ENCODE measurements at places on chromosomes 3 and 15.
A peak's percentile ranks its signal among the peaks of the same experiment; 100 is the strongest.

DNA sequence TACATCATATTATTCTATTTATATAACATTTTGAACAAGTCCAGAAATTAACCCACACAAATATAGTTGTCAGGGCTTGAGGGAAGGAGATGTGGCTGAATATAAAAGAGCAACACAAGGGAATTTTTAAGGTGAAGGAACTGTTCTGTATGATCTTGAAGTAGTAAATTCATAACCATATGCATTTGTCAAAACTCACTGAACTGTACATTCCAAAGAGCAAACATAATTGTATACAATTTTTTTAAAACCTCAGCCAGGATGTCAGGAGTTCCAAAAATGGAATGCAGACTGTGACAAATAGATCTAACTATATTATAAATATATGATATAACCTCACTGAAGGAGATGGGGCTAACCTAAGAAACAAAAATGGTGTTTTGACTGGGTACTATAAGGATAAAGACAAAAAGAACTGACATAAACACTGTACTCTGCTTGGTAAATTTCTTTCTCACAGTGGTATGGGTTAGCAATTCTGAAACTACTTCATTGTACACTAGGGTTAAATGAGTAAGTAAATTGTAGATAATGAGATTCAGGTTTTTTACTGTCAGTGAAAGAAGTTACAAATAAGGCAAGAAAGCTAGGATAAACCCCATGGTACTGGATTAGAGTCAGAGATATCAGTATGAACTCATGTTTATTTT is 14.4 kb downstream of the GOLGB1 start:
- no peak for DNase-seq

- no peak for DNase-seq
Observed at GRCh38 chr15:70078578-70079417, 18.9 kb downstream of the TLE3 start.

- DNase-seq: no peak
Observed at GRCh38 chr3:124791142-124791541, 60.9 kb downstream of the UMPS start.

DNA sequence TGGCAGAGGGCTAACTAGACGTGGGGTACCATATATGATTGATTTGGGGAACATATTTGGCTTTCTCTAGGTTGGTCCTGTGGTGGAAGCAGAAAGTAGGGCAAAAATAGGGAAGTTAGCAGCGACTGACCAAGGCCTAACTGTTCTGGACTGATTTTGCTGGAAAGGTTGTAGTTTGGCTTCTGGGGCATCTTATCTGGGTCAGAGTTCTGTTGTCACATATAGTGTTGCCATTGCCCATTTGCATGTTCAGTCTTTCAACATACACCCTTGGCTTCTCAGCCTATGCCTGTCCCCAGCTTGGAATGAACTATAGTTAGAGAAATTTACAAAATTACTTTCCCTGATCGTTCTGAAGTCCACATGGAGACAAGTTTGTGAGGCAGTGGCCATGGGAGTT is 426.5 kb downstream of the TBC1D5 start:
- DNase-seq: no peak

GRCh38 chr3:148186881-148187280 is 510.8 kb upstream of the AGTR1 start:
- DNase-seq: no peak

DNA sequence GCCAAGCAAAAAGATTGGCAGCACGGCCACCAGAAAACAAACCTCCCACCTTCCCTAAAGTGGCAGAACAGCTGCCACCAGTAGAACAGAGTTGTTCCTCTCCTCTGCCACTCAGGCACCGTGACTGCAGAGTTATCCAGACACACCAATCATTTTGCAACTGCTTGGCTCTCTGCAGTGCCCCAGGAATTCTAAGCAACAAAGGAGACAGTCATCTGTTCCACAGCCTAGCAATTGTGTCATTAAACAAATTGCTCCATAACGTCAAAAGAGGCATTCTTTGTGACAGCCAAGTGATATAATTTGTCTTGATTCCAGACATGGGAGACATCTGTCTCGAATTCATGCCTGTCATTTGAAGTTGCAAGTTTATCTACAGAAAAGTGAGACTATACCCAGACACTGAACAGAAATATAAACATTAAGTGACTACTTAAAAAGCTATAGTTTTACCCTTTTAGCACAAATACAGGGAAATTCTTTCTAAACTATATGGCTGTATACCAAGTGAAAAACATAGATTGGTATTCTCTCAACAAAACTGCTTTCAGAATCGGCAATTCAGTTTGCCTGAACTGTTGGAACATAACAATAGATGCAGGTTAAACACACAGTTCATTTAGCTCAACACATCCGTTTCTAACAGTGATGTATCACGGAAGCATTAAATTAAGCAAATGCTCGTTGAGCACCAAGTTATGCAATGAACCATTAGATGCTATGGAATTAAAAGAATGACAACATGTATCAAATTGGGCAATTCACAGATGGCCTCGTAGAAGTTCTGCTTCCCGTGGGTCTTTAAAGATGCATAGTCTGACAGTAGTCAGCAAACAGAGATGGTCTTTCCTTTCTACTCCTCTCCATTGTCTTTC is 281.3 kb downstream of the FGF12 start:
- DNase-seq: no peak

DNA sequence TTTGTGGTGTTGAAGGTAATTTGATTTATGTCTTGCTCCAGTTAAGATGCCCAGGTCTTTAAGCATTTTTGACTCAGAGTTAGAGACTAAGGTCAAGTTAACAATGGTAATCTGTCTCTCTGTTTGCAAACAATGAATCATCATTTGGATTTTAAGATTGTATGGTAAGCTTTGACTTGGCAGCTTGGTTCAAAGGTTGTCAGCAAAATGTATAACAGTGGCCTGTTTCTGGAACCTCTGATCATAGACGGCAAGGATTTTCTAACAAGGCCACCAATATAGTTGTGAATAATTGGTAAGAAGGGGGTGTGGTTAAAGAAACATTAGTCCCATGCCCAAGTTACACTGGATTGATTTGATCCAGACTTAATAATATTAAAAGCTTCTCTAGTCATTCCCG is 775.2 kb upstream of the GOLIM4 start:
- DNase-seq: no peak

GRCh38 chr3:156396851-156397250 is 158.1 kb downstream of the SSR3 start:
- no peak for DNase-seq

DNA sequence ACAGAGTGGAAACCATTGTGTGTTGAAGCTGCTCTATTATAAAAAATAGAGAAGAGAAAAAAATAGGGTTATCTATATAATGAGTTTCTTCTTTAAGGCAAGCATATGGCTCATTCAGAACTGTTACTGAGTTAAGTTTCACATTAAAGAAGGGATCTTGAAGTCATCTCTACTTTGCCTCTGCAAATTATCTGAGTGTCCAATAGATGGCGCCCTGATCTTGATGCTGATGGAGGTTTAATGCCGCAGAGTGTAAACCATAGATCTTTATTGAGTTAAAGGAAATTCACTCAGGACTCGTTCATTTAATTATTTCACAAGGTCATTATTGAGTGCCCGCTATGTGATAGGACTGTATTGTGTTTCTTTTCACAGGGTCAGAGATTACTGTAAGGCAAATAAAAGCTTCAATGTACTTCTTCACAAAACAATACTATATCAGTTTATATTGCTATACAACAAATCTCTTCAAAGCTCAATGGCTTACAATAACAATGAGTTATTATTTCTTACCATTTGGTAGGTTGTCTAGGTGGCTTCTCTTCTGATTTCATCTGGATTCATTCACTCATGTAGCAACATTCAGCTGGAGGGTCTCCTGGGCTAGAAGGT is 171.4 kb downstream of the NSUN3 start:
- DNase-seq: peak; percentile 57

DNA sequence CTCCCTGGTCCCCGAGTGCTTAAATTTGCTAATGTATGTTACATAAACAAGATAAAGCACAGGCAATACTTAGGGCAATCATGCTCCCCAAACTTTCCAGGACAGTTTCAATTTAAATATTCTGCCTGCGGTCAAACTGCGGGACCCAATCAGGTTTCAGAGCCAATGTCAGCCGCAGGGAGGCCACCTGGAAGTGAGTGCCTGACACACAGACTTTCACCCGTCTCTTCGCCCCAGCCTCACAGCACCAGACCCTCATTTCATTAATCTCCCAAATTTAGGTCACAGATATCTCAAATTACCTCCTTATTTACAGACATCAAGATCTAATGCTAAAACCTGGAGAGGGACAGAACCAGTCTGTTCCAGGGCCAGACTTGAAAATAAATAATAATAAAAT is 107.2 kb upstream of the ALDH1A3 start:
- DNase-seq: no peak

- no peak for DNase-seq
Observed at GRCh38 chr3:36362973-36363372, 17.3 kb upstream of the STAC start.

GRCh38 chr15:59792359-59792758 is 103.2 kb upstream of the BNIP2 start:
- DNase-seq: no peak

GRCh38 chr3:150348500-150348899 is 59.6 kb upstream of the TSC22D2 start:
- no peak for DNase-seq

DNA sequence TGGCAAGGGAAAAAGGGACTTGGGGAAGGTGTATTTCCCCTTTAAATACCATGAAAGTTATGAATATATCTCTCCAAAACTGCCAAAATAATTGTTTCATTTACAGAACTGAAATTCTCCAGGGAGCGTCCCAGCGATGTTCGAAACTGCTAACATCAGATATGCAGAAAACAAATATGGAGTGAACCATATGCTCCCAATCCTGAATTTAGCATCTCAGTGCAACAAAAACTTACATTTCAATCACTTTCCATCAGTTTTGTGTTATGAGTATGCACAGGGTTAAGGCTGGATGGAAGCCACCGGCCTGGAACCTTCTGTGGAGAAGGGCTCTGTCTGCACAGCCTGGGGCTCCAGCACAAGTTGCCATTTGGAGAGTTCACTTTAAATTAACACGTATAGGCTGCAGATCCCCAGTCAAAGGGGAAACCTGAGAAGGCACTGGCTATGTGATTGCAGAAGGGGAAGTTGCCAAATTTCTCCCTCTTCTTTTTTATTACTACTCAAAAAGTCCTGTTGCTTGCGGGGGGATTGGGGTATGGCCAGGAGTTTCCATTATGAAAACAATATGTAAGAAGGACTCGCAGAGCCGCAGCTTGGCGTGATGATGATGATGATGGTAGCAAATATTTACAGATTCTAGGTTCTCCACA is 56.9 kb upstream of the FOXP1 start:
- DNase-seq: peak; percentile 81

- DNase-seq: no peak
Observed at GRCh38 chr3:171385086-171385485, 75.1 kb downstream of the TNIK start.

- no peak for DNase-seq
Observed at GRCh38 chr15:52295421-52296001, at the start of gene MYO5C. Gene MYO5C (minus strand): TSS chr15:52295804. CDS start chr15:52295636, 168 bp downstream.

DNA sequence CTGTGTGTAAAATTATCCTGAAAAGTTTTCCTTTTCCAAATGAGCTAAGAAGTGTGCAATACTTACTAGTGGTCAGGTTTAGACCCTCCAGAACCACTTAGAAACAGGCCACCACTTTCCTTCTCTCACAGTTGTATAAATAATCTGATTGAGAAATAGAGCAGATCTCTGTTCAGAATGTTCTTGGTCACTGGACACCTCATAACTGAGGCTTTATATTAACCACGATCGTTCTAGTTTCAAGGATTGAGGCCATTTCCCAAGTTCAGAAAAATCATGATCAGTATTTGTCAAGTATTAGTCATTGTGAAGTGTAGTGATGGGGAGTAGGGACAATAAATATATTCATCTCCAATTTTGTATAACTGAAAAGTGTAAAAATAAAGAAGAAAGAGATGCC is 1.0 kb upstream of the MAP3K13 start:
- no peak for DNase-seq

DNA sequence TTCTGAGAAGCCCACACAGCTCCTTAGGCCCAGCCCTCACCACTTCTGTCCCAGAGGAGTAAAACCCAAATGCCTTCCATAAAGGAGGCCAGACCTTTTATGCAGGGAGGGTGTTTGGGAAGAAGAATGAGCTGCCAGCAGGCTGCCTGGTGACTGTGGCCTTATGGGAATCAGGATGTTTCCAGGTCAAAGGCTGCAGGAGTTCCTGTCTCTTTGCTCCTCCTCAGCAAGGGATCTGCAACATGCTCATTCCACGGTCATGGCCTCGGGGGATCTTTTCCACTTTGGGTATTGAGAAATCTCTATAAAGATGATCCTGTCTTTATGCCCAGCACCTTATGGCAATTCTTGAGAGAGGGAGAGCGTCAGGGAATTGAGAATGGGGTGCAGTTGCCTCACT is 25.2 kb upstream of the MAGEF1 start:
- no peak for DNase-seq

DNA sequence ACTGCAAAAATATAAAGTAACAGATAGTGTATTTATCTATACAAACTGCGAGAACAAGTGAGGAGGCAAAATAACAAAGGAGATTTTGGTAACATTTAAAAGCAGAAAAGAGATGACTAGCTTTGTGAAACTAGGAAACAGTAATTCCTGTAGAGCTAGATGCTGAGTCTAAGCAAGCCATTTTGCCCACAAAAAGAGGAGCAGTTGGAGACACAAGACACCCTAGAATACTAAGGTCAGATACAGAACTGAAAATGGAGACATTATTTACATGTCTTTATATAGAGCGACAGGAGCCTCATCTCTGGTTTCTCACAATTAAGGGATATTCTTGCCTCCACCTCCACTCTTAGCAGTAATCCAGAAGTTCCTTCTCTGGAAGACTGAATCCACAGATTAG is 732.4 kb upstream of the GBE1 start:
- no peak for DNase-seq

DNA sequence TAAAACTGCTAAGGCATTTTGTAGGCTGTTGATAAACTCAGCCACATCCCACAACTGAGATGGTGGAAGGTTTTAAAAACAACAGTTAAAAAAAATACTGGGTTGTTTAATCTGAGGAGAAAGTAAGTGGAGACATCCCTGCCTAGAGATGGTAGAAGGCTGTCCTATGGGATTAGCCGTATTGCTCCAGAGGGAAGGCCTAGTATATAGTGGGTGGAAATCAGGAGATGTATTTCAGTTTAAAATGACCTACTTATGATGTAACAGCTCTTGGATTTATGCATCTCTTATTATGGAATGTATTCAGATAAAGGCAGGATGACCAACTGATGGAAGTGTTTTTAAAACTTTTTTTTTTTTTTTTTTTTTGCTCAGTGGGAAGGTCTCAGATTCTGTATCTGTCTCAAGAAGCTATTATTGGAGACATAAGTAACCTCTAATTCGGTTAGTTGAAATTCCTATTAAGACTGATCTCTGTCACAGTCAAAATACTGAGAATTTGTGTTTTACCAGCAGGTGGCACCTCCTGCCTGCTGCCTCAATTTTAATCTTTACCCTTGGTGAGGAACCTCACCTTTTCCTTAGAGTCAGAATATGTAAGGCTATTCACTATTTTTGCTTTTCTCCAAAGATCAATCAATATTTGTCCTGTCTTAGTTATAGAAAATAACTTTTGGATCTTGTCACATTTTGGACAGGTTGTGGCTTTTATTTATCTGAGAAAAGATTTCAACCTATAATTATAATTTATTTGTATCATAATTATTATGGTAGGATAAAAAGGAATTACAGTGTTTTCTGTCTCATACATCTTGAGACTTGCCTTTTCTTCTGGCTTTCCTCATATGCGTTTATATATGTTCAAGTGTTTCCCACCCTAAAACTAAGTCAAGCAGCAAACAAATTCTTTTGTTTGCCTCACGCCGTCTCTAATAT is 63.0 kb downstream of the VPS8 start:
- DNase-seq: peak; percentile 60
